ENCODE measurements at places on chromosomes 1 and 21.

DNA sequence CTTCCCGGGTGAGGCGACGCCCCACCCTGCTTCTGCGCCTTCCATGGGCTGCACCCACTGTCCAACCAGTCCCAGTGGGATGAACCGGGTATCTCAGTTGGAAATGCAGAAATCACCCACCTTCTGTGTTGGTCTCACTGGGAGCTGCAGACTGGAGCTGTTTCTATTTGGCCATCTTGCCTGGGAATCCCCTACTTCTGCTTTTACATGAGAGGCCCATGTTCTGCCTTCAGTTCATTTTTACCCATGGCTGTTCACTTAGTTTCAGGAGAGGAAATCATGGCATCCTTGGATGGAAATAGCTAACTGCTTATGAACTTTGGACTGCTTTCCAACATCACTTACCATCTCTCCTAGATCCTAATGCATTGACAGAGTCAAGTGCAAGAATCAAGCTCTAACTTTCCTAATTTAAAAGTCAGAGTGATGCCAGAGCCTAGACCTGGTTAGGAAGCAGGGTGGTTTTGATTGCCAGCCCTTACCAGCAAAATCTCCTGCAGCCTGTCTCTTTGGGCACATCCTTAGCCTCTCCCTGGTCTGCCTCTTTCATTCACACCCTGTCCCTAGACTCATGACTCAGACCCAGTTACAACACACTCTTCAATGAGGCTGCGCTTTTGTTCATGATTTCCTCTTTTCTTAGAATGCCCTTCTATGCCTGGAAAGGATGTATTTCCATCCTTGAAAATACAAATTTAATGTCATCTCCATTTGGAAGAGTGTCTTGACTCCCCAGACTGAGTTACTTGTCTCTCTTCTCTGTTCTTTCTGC, 137.2 kb downstream of the KCTD3 start:
- no peak for DNase-seq

DNA sequence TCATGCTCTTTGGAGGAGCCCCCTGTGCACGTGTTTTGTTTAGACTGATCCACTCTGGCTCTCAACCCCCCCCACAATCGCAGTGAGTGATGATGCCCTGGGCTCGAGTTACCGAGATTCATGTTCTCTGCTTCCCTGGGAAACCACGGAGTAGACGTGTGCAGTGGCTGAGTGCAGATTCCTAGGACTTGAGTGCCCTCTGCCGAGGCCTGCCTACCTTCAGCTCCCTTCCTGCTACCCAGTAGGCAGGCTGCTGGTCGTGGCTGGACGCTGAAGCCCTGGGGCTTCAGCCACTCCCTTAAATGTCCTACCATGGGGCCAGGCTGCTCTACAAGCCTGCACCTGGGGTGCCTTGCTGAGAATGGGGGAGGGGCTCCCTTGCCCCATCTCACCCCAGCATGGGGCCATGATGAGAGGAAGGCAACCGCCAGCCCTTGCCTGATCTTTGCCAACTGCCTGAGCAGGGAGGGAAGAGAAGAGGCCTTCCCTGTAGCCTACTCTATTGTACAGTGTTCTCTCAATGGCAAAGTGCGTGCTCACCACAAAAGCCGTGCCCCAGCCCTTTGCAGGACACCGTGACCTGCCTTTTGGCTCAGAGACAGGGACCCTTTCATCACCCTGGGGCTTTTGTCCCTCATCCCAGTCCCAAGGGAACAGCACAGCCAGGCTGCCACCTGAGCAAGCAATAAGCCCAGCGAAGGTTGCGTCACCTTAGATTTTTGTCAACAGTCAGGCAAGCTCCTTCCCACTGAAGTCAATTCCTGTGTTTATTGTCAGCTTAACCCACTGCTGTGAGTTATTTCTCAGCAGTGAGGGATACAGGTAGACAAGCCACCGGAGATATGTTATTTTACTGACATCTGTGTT, 4.1 kb upstream of the GRIK3 start:
- peak; percentile 54 for DNase-seq

GRCh38 chr1:87916965-87917364, 588.3 kb downstream of the LMO4 start:
- DNase-seq = no peak

- no peak for DNase-seq
Measured at GRCh38 chr1:165883056-165883455, 55.6 kb downstream of the UCK2 start.

DNA sequence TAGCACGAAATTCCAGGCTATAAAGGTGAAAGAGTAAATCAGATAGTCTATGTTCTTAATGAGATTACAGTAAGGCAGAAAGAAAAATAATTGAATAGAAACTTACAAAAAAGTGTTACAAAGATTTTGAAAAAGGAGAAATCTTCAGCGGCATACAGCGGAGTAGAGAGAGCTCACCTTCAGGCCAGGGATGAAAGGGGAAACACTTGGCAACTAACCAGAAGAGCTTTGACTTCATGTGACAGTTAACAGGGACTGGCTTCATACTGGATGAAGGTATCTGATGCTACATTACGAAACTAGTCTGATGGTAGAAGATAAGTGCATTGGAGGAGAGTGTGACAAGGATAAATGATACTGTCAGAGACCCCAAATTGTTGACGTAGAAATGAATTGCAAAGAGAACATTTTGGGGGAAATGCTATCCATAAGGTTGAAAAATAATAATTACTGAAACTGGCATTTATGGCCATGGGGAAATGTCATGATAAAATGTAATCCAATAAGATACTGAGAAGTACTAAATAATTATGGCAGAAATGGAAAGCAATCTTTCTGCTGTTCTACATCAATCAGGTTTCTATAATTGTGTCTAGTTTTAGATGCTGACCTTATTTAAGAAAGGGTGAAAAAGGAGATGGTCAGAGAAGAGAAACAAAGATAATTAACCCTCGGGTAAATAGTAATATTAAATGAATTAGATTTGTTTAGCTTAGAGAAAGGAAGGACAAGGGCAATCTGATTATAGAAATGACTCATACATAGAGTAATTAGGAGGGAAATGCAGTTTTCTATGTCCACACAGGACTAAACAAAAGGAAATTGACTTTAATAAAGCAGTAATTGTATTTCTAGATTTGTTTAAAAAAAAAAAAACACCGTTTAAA, 808.7 kb downstream of the NCAM2 start:
- no peak for DNase-seq

GRCh38 chr1:200075938-200076546, 48.5 kb downstream of the NR5A2 start:
- no peak for DNase-seq

DNA sequence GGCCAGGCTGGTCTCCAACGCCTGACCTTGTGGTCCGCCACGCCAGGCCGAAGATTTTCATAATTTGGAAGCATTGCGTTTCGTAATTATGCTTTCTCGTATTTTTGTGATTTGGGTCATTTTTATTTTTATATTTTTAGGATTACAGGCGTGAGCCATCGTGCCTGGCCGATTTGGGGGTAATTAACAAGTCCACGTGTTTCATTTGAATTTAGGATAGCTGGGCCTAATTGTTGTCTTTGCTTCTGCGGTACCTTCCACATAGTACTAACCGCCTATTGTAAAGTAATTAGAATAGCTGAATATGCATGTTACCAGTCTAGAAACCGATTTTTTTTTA, 1.0 kb downstream of the RCC1 start:
- DNase-seq = no peak

DNA sequence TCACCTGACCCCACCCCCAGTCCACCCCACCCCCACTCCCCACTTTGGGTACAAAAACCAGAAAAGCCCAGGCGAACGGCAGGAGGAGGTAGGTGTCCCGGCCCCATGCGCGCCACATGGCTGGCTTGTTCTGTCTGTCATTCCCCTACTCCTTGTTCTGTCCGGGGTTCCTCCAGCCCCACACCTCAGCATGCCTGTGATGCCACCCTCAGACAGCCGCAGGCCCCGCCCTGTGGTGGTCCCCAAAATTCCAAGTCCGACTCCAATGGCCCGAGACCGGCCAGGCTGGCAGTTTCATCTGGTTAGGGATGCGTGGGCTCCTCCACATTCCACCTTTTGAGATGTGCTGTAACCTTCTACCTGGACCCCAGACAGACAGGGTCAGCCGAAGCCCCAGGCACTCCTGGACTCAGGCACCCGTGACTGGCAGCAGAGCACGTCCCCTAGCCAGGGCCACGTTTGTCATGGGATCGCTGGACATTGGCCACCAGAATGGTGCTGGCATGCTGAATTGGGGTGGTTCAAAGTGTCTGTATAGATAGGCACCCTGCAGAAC, 94.4 kb downstream of the WDR4 start:
- DNase-seq = no peak

DNA sequence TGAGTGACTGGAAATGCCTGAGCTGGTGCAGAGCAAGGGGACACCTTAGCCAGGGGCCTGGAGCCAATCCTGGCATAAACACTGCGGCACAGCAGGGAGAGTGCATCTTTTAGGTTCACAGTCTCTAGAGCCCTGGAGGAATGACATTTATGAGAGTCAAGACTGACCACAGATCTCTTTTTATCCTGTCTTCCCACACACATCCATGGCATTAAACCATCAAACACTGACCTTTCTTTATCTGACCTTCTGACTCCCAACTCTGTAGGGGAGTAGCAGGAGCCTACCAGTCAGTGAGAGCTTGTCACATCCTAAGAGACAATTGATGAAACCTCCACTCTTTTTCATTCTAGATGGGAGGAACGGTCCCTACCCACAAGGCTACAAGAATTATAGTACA, 7.9 kb downstream of the CD34 start:
- DNase-seq = no peak

DNA sequence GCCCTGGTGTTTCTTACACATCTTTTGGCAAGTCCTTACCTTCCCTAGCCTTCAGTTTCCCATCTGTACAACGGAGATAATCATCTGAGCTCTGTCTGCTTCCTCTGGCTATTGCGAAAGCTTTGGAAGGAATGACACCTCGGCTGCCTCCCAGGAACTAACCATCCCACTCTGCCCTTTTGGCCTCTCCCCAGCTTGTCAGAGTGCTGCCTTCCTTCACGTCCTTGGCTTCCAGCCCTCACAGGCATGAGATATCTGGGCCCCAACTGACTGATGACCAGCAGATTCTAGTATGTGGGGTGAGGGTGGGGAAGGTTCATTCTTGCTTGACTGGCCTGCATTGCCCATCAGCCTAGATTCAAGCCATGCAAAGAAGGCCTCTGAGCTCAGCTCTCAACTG, 253.1 kb upstream of the FGGY start:
- no peak for DNase-seq

GRCh38 chr1:232643251-232643650, 13.3 kb upstream of the SIPA1L2 start:
- DNase-seq = peak; percentile 54

GRCh38 chr1:98400446-98400845, 261.1 kb upstream of the SNX7 start:
- DNase-seq = no peak

GRCh38 chr1:230857822-230858221, 10.5 kb downstream of the C1orf198 start:
- no peak for DNase-seq

DNA sequence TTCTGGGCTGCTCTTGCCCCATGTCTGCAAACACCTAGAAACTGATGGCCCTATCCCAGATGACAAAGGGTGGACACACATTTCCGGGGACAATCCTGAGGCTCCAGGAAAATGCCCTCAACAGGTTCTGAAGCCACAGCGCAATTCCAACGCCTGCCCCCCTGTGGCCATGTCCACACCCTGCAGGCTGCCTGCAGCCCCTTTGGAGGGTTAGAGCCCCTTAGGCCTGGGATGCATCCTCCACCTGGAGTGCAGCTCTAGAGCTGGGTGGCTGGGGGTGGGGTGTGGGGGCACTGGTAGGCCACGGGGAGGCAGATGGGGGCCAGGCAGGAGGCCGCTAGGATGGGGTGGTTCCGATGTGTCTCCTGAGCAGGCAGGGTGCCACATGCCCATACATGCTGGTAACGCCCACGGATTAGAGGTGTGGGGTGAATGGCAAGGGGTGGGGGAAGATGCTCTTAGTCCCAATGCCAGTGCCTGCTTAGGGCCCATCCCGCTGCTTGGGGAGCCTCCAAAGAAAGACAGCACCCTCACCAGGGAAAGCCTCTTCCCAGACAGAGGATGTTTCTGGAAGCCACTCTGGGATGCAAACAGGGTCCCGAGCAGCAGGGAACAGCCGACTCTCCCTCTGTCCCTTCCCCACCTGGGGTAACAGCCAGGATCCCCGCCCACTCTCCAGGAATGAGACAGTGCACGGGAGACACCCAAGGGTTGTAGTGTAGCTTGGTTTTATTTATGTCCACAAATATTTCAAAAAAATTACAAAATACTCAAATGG, 34.0 kb downstream of the SLC45A1 start:
- no peak for DNase-seq

DNA sequence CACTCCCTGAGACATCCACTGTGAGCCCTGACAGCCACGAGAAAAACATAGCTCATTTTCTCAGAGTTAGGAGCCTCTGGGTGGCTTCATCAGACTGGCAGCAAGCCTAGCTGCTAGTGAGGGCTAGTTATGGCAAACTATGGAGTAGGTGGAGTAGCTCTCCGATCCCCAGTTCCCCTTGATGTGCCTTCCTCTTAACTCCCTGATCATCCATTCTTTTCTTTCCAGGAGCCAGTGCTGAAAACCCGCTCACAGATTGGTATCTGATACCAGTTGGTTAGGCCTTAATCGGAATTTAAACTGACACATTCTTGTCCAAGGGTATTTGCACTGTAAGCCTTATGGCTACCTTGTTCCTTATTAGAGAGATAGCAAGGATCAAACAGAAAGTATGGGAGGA, 31.4 kb upstream of the PAXBP1 start:
- DNase-seq = no peak

- no peak for DNase-seq
Measured at GRCh38 chr21:44354775-44355771, 1.7 kb downstream of the TRPM2 start.

GRCh38 chr1:101407505-101408211, 170.8 kb downstream of the S1PR1 start:
- no peak for DNase-seq

GRCh38 chr21:44552681-44553080, 1.4 kb upstream of the KRTAP10-2 start:
- DNase-seq = no peak

DNA sequence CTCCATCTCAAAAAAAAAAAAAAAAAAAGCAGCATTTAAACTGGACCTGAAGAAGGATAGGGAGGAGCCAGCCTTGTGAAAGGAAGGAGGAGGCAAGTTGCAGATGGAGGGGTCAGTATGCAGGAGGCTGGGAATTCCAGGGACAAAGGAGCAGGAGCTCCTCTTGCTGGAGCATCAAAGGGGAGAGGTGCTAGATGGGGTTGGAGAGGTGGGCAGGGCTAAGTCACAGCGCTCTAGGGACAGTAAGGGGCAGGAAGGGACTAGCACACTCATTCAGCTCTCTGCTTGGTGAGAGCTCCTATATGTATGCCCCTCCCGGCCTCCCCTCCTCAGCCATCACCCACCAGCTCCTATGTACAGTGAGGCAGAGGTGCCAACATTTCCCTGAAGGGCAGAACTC, 26.8 kb downstream of the MAP7D1 start:
- no peak for DNase-seq

GRCh38 chr1:9633493-9633892, 18.0 kb upstream of the PIK3CD start:
- no peak for DNase-seq

DNA sequence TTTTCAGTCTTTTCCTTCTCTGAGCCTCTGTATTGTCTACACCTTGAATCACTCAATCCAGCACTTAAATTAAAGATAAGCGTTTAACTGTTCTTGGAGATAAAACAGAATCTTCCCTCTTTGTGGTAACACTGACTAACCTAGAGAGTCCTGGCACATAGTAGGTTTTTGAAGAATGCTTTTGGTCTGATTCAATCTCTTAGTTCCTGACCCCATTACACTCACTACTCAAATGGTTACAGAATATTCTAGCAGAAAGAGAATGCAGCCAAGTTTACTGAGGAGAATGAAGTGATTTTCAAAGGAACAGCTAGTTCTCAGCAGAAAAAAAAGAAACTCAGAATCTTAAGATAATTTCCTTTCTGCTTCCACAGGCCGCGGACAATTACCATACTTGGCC, 309.2 kb upstream of the PRMT6 start:
- DNase-seq = no peak

Measured in NCI-H2227 treated with DMSO at 0.1 percent for 48 hours (cell line).